Forelimb muscle (tissue), 1 donor: ENCODE measurements at places on chromosomes 7 and 10.

DNA sequence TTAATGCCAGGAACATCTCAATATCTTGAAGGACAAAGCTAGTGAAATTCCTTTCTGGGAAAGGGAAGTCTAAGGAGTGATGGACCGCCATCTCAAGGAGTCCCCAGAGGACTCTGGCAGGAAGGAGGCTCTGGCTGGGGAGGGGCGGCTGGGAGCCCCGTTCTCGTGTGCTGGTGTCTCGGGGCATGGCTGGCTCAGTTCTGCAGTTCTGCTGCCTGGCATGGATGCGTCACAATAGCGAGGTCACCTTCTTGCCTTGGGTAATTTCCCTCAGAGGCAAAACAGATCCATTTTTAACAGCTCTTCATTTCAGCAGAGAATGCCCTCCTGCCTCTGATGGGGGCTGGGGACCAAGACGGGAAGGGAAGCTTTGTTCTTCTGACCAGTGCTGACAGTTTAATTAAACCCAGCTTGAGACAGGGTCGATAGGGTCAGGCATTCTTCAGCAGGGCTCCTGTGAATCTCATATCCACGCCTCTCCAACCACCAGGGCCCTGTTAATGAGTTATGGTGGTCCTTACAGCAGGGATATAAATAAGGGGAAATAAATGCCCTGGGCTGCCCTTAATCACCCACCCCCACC lies 35.7 kb downstream of the SLIT1 start:
- DNase-seq, result no peak

DNA sequence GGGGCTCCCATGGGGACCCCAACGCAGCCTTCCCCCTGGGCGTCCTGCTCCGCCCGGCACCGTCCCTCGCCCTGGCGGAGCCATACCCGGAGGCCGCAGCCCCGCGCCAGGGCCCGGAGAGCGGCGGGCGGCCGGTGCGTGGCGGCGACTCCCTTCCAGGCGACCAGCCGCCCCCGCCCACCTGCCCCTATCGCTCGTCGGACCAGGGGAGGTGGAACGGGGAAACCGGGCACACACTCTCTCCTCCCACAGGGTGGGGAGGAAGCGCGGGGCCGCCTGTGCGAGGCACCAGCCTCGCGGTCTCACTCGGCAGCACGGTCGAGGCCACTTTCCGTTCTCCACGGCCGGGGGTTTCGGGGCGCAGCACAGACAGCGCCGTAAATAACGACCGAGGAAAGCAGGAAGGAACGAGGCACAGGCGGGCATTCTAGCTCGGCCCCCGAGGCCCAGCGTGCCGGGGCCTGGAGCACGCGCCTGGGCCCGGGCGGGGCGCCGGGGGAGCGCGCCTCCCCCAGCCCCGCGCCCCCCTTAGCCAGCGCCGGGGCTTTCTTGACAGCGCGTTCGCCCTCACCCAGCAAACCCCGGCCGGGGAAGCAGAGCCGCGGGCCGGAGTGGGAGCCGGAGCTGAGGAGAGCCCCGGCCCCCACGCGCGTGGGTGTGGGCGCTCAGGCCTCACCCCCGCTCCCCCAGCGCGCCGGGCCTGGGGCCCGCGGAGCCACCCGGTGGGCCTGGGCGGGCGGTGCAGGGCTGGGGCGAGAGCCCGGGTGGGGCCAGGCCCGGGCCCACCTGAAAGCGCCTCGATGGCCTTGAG lies 936 bp downstream of the IGF2BP3 start:
- no peak for DNase-seq

GRCh38 chr10:122072491-122072890 lies 83.5 kb downstream of the TACC2 start:
- DNase-seq, result no peak

DNA sequence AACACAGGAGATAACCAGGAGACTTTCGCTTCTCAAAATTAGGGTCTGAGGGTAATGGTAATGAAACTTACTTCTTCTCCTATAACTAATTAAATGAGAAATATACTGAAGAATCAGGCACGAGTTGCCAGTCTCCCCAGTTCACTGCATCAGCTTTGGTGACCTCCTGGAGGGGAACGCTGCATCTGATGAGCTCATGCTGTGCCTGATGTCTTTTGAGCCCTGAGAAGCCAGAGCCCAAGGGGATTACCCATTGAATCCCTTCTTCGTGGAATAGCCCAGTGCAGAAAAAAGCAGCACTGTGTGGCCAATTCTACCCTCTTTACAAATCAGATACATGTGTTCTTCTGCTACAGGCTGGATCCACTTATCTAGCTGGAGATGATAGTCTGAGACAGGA lies 45.1 kb downstream of the CYP2C9 start:
- DNase-seq, result no peak

GRCh38 chr7:50400114-50400513 lies 50.0 kb downstream of the FIGNL1 start:
- DNase-seq, result no peak

- DNase-seq, result no peak
These were observed 154.8 kb downstream of the ARHGAP12 start for GRCh38 chr10:31773749-31774298.

GRCh38 chr10:62058476-62058875 lies 157.0 kb downstream of the ARID5B start:
- DNase-seq, result no peak

DNA sequence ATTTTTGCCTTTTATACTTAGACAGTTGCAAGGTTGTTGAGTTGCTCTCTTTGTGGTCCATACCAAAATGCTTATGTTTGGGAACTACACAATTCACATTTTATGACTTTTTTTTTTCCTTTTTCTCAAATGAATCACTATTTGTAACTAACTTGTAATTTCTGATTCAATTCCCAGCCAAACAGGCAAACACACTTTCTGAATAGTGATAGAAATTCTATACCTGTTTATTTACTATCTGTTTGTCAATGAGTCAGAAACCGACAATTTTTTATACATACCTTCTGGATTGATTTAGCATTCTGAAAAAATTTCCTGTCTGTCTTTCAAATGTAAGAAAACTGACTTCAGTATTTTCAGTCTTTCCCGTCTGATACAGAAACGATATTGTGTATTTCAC lies 69.1 kb downstream of the MBL2 start:
- no peak for DNase-seq

DNA sequence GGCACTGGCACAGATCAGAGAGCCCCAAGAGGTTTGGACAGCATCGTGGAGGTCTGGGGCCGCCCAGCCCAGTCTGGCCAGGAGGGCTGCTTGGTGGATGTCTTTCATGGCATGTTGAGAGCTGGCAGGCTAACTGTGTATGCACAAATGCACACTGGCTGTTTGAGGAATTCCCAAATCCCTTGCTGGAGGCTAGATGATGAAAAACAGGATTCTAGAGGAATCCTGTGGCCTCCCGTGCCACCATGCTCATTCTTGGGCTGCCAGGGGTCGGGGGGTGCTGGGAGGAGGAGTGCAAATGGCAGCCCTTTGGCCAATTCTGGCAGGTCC lies 26.5 kb downstream of the LEP start:
- DNase-seq, result no peak

- DNase-seq, result peak; percentile 29
These were observed 108.4 kb upstream of the AGK start for GRCh38 chr7:141442781-141443180.

DNA sequence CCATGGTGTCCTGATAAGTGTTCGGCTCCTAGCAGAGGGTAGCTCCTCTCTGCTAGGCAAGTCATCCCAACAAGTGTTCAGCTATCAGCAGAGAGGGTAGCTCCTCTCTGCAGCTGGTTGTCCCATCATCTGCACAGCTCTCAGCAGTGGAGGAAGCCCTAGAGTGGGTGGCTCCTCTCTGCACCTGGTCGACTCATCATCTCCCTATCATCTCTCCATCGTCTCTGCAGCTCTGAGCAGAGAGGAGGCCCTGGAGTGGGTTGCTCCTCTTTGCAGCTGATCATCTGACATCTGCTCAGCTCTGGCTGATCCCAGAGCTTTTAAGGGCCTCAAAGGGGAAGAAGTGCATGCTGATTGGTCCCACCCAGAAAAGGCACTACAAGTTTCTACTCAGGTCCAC lies 199.9 kb upstream of the KMT2E start:
- DNase-seq, result no peak

GRCh38 chr10:101675115-101675514 lies 19.9 kb downstream of the FBXW4 start:
- no peak for DNase-seq

GRCh38 chr10:15209827-15210509 lies 41.5 kb upstream of the NMT2 start:
- peak; percentile 36 for DNase-seq

DNA sequence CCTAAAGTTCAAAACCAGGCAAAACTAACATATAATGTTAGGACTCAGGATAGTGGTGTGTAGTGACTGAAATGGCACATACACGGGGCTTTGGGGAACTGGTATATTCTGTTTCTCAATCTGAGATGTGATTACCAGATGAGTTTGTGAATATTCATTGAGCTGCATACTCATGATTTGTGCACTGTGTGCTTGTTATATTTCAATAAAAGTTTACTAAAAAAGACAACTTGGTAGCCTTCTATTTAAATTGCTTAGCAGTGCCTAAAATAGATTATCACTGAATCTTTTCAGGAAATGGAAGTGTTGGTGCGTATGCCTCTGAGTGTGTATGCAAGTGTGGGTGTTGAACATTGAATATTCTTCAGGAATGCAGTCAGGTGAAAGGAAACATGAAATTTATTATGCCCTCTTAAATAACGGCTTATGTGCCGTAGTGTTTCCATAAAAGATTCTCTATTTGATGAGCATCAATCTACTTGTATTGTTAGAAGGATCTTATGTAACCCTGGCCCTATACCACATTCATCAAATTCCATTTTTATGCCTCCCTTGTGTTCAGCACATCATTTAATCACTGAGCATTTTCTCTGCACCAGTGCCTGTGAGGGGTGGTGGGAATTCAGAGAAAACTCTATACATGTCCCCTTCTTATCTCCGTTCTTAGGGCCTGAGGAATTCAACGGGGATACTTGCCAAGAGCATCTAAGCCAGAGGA lies 82.6 kb upstream of the AUTS2 start:
- no peak for DNase-seq
